Panc1 (cell line): ENCODE measurements at places on chromosomes 11 and 22.

GRCh38 chr11:76897233-76897632, 36.5 kb downstream of the ACER3 start:
- DNase-seq: no peak

DNA sequence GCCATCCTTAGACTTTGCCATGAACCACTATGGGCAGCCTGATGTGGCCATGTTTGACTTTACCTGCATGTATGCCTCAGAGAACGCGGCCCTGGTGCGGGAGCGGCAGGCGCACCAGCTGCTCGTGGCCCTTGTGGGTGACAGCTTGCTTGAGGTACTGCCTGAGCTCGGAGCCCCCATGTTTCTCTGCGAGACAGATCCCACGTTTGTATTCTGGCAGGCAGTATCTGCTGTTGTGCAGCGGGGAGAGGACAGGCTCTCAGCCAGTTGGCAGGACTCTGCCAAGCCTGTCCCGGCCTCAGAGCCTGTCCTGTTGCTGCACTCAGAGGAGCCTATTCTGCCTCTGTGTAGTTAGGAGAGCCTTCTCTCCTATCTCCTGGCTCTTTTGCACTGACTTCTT, 109.9 kb downstream of the MICAL2 start:
- no peak for DNase-seq

- DNase-seq: no peak
Measured at GRCh38 chr11:126896025-126896424, 104.5 kb downstream of the KIRREL3 start.

- DNase-seq: no peak
Measured at GRCh38 chr22:31344578-31345330, 1.4 kb downstream of the PATZ1 start.

- peak; percentile 25 for DNase-seq
Measured at GRCh38 chr22:36194971-36195370, 6.6 kb downstream of the APOL4 start.

- no peak for DNase-seq
Measured at GRCh38 chr11:75233754-75234172, 6.8 kb upstream of the TPBGL start.

GRCh38 chr11:126991596-126991995, 9.0 kb downstream of the KIRREL3 start:
- DNase-seq: no peak

DNA sequence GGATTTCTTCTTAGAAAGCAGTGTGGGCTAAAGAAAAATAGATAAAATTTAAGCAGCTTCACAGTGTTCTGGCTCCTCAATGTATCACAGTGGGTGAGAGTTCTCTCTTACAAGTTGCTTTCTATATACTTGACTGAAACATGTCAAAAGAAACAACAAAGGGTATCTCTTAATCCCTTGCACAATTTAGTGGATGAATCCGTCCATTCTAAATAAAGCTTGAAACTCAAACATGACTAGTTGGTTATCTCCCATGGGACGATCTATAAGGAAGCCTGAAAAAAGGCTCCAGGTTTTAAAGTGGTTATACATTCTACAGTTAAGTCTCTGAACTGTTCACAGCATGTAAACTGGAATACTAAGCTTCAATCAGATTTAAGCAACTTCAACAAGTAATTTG, 993.1 kb upstream of the CNTN5 start:
- DNase-seq: no peak

- DNase-seq: no peak
Measured at GRCh38 chr11:38646382-38646781, 2048.3 kb upstream of the RAG2 start.

DNA sequence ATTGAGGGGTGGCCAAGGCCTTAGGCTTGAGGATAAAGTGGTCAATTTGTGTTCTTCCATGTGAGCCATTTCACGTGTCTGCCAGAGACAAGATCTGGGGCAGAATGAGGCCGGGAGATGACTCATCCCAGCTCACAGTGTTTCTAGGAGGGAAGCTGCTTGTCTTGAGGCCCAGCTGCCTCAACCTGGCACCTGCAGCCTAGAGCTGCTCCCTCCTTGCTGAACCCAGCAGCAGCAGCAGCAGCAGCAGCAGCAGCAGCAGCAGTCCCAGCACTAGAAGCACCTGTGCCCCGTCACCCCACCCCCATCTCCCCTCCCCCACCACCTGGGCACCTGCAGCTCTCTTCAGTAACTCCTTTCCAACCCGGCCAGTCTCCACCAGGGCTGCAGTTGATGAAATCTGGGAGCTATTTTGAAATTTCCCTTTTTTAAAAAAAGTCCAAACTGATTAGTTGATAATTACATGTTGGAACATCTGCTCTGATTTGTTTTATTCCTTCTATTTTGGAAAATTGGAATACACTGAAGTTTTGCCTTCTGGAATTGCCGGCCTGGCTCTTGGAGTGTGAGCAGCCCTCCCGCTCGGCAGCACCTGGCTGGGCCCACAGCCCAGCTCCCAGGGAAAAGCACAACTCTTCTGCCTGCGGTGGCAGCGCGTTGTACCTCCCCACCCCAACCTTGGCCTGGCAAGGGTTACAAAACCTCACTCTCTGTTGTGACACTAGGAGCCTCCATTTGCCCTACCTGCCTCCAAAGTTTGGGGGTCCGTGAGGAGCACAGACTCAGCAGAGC, 143.5 kb downstream of the NXPE2 start:
- DNase-seq: no peak

DNA sequence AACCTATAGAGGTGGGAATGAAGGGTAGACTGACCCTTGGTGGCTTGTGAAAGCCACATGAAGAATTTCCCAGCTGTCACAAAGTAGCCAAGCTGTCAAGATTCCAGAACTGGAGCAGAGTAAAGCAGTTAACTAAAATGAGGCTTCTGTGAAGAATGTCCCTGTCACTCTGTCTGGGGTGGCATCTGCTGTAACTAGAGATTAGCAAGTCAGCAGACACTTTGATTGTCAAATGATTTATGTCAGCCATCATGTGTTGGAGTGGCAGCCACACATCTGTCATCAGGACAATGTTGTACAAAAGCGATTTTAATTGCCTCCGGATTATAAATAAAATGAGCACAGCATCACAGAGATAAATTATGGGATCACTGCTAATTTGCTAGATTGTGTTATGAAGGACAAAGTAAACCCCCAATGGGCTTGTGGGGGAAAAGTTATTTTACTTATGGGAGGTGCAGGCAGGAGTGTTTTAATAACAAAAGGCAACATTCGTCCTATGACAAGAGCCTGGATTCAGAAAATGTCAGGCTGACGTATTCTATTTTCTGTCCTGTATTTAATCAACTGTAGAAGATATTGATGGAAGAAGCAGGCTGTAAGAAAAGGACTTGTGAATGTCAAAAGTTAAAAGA, 270.9 kb downstream of the FAM181B start:
- no peak for DNase-seq

DNA sequence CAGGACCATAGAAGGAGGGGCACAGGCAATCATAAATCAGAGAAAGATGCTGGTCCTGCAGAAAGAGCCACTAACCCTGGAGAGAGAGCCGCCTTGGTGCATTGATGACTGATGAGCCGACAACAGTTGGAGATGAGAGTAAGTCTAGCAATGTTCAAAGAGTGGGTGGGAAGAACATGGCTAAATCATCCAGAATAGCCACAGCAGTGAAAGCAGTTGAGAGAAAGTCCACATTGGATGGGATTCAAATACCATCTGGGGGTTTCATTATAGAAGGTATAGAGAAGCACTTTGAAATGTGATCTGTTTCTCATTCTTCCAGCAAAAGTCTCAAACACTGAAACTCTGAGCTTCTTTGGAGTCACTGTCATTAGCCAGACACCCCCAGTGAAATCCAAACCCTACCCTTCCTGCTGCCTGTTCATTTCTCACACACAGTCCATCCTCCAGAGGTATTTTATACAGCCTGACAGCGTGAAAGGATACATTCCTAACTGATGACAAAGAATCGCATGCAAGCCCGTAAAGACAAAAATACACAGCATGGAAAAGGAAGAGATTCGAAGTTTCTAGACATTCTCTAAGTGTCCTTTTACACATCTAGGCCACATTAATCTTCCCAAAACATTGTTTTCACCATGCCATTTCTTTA, 303.1 kb upstream of the MPPED2 start:
- DNase-seq: no peak

DNA sequence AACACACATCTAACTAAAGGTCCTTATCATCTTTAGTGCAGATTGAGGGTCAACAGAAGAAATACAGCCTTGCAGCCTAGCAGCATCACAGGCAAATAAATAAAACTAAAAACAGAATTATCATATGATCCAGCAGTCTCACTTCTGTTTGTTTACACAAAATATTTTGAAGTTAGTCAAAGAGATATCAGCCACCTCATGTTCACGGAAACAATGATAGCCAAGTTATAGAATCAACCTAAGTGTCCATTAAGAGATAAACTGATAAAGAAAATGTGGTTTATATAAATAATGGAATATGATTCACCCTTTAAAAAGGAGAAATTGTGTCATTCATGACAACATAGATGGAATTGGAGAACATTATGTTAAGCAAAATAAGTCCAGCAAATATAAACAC, 738.1 kb upstream of the CCDC90B start:
- DNase-seq: no peak

DNA sequence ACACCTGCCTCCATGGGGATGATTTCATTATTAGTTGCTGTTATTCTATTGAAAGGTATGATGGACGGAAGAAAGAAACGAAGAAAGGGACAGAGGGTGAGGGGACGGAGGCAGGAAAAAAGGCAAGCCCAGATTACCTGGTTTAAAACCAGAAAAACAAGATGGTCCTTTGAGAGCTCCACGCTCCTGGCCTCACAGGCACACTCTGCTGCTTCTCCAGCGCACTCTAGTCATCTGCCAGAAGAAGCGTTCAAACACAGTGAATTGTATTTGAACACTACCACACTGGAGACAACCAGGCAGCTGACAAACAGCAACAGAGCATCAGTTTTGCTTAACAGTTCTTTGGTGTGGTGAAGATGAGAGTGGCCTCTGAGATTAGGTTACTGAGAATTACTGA, 216.9 kb downstream of the CADM1 start:
- no peak for DNase-seq

DNA sequence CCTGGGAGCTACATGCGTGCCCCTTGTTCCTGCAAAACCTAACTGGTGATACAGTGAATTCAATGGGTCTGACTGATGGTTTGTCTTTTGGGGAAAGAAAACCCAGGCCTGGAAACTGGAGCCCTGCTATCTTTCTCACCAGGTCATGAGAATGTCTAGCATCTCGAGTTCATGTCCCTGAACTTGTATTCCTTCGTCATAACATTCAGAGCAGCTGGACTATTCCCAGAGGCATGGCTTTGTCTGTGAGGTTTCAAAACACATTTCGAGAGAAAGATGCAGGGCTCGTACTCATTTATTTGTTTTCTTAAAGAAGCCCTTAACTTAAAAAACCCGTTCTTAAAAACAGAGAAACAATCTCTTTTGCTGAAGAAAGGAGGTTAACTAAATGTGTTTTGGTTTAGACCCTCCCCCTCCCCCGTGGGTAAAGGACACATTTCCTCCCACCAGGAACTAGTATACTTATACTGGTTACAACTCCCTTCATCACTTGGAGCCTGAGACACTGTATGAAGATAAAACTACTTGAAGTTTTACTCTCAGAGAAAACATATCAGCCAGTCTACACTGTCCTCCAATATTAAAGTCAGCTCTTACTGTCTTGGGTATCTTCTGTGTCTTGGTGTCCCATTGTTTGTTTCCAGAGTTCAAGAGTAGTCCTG, 43.2 kb downstream of the ME3 start:
- DNase-seq: no peak

DNA sequence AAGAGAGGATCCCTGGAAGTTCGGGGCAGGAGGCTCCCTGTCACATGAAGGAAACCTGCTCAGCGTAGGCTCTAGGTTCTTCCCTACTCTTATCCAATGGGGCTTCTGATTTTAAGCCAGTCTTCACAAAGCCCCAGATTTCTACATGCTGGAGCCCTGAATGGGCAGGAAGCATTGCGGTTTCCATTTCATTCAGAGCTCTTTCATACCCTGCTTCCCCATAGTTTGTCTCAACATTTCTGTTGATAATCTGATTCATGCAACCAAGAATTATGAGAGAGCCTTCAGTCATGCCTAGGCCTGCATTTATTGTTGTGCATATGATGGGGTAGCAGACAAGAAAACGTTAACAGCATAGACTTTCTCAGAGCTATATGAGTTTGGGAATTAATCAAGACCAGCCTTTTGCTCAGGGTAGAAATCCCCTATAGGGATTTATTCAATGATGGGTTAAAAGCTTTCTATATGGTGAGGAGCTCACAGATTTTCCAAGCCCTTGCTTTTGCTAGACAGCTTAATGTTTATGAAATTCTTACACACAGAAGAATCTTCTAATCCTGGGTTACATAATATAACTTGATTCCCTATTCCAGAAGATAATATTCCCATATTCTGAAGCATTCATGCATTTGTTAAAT, 15.9 kb downstream of the OR51B4 start:
- DNase-seq: no peak

GRCh38 chr22:37187891-37188761, at the start of gene C1QTNF6:
Gene C1QTNF6 (minus strand): TSS chr22:37188247. CDS start chr22:37188213, 34 bp downstream.
- no peak for DNase-seq

GRCh38 chr11:812390-812789, 2.6 kb downstream of the RPLP2 start:
- no peak for DNase-seq

DNA sequence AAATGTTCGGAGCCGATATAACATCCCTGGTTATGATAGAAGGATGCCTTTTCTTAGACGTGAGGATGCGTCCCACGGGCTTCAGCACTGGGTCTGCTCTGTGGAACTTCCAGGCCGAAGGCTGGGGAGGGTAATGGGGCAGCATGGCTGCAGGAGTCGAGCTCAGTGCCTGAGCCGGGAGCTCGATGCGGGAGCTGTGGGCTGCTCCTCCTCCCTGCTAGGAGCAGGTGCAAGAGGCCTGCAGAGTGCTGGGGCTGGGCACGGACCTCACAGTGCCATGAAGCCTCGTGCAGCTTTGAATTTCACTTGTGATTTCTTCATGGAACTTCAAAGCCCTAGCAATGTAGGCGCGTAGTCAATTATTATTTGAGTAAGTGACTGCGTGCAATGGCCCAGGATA, 6.0 kb downstream of the TUBA8 start:
- DNase-seq: no peak

DNA sequence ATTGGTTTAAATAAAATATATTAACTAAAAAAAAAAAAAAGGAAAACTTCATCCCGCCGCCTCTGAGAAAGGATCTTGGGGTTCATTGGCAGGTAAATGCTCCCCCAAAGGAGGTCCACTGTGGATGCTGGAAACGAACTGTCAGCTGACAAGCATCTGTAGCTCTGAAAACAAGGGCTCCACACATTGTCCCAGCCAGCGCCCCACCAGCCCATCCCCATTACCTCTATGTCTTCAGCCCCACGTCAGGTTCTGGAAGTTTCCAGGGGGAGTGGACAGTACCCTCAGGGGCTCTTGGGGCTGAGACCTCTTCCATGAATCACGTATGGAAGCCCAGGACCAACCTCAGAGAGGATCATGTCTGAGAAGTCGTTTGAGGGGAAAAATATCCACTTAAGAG, 66.4 kb upstream of the WNT7B start:
- no peak for DNase-seq

GRCh38 chr11:119509969-119510401, 87.0 kb upstream of the THY1 start:
- DNase-seq: no peak

DNA sequence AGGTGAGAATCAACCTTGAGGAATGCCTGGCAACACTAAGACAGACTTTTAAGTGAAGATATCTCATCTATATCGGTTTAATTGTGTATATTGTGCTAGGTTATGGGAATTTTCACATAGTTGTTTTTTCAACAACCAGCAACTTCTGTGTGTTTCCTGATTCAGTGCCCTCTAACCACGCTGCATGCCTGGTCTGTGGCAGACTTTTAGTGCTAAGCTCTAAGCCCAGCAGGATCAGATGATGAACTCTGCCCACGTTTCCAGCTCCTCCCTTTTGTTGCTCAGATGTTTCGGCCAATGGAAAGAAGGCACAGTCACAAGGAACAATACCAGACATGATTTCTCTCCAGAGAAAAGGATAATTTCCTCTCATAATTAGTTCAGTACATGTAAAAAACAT, 1.4 kb upstream of the VWA5A start:
- DNase-seq: no peak
